ENCODE measurements at places on chromosomes 7 and 10.

DNA sequence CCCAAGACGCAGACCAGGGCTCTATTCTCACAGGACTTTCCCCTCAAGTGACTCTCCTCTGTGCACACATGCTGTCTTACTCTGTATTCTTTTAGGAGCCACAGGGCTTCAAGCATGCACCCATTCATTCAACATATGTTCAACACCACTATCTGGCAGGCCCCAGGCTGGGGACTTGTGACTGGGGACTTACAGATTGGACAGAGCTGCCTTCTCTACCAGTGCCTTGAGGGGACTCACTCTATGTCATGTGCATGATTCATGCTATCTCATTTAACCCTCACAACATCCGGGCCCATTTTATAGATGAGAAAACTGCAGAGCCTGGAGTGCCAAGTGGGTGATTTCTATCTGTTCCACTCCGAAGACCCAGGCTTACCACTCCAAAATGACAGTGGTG, 34.3 kb downstream of the MYL10 start:
- no peak for DNase-seq

GRCh38 chr7:155305231-155305904, 7.7 kb downstream of the INSIG1 start:
- DNase-seq, result no peak

- no peak for DNase-seq
Observed at GRCh38 chr7:32147546-32148268, 77.5 kb upstream of the PDE1C start.

- no peak for DNase-seq
Observed at GRCh38 chr10:73110345-73110849, at the start of gene NUDT13. NUDT13 (plus strand) TSS chr10:73110455; CDS start chr10:73114366, 3,911 bp downstream.

GRCh38 chr7:2981103-2981480, 62.6 kb downstream of the CARD11 start:
- no peak for DNase-seq

GRCh38 chr7:34025600-34025999, 120.3 kb downstream of the BMPER start:
- no peak for DNase-seq

- no peak for DNase-seq
Observed at GRCh38 chr10:102085336-102085735, 20.2 kb downstream of the HPS6 start.

- DNase-seq, result peak; percentile 11
Observed at GRCh38 chr10:95374597-95375209, 83.9 kb upstream of the PDLIM1 start.

DNA sequence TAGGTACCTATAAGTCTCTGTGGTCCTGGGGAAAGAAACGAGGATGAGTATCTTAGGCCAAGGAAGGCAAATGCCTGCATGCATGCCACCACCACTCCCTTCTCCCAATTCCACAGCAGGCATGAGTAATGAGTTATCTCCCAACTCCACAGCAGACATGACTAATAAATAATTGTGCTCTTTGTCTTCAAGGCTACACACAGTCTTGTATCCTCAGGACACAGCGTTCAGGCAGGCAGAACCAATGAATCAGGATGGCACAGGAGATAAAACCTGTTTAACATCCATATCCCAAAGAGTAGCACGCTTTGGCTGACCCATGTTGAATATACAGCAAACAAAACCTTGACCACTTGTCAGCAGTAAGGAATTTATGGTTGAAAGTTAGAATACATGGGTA, 229.7 kb upstream of the NFE2L3 start:
- no peak for DNase-seq

- no peak for DNase-seq
Observed at GRCh38 chr10:123991611-123992570, 100.3 kb upstream of the CPXM2 start.

DNA sequence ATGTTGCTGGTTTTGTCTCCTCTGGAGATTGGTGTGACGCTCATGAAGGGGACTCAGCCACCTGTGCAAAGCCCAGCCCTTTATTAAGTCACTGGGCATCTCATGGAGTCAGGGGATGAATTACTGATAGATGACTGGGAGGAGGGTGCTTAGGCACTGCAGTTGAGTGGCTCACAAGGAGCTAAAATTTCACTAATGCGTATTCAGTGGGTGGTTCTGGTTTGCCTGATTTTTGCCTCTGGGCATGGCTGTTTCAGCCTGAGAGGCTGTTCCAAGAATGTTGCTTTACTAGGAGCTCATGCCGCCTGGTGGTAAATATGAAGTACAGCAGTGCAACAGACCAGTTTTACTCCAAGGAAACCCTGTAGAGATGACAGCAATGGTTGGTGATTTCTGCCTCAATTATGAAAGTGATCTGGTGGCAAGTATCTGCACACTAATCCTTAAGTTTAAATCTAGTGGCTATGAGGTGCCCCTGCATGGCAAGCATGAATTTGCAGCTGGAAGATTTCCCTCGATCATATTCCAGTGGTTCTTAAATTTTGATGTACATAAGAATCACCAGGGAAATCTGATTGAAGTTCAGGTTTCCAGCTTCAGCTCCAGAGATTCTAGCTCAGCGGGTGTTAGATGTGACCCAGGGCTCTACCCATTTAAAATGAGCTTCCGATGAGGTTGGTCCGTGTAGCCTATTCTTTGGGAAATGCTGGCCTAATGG, 19.9 kb downstream of the ACTA2 start:
- DNase-seq, result no peak

GRCh38 chr10:124612611-124613498, 131.3 kb downstream of the FAM53B start:
- DNase-seq, result no peak
